ENCODE measurements at places on chromosomes 11 and 22.
A peak's percentile ranks its signal among the peaks of the same experiment; 100 is the strongest.

- no peak for DNase-seq
Observed at GRCh38 chr11:33668468-33668825, 32.2 kb downstream of the C11orf91 start.

GRCh38 chr11:116192509-116193210 is 580.1 kb downstream of the BUD13 start:
- no peak for DNase-seq

- no peak for DNase-seq
Observed at GRCh38 chr11:119787074-119787461, 58.1 kb upstream of the NECTIN1 start.

DNA sequence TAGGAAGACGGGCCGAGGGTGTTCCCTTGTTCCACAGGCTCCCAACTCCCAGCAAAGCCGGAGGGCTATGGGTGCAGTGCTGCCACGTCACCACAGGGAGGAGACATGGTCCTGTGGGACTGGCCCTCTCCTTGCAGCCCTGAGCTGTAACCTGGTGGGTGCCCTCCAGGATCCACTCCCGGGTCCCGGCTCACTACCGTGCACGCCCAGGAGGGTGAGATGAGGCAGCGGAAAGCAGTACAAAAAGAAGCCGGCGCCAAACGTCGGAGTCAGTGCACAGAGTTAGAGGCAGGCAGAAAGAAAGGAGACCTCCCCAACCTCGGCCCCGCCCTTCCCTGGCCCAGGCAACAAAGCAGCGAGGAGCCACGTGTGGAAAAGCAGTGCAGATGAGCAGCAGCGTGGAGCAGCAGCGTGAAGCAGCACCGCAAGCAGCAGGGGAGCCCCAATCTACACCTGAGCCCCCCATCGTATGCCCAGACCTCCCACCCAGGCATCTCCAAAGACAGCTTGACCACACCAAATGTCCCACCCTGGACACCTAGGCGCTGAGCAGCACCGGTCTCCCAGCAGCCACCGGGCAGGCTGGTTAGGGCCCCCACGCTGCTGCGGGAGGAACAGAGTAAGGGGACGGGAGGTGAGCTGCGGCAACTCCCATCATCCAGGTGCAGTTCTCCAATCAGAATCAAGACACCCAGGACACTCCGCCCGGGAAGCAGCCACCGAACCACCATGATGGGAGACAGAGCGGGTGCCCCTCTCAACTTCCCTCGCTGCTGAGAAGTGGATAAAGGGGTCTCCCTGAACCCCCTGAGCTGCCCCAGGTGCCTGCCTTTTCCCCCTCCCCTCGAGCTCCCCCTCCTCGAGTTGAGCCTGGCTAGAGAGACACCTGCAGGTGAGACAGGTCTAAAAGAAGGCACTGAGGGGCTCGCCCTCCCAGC is 28.8 kb downstream of the IGSF9B start:
- peak; percentile 48 for DNase-seq

DNA sequence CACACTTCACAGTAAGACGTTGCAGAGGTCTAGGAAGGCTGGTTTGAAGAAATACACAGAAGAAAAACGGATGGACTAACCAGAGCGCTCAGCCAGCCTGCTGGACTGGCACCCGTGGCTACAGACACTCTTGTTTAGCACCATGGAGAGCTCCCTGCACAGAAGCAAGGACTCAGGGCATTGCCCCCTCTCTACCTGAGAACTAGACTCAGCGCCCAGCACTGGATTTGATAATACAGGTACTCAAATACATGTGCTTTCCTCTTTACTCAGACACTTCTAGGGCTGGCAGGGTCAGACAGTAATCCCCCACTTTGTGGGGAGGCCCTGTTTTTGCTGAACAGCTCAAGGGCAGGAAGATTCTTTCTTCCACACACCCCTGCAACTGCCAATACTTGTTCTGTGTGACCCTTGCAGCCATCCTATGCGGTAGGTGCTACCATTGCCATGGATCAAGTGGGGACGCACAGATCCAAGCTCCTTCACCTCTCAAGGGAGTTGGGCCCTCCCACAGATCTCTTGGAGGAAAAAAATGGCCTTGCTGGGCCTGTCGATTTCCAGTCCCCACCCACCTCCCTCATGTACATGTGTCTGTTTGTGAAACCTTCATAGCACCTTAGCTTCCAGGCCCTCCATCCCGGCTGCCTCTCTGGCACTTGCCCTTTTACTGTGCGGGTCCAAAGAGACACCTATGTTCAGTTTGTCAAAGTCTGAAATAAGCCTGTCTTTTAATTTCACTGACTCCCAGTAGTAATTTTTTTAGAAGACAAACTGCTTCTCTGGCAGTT is 5.1 kb upstream of the P2RX6 start:
- DNase-seq, result no peak

DNA sequence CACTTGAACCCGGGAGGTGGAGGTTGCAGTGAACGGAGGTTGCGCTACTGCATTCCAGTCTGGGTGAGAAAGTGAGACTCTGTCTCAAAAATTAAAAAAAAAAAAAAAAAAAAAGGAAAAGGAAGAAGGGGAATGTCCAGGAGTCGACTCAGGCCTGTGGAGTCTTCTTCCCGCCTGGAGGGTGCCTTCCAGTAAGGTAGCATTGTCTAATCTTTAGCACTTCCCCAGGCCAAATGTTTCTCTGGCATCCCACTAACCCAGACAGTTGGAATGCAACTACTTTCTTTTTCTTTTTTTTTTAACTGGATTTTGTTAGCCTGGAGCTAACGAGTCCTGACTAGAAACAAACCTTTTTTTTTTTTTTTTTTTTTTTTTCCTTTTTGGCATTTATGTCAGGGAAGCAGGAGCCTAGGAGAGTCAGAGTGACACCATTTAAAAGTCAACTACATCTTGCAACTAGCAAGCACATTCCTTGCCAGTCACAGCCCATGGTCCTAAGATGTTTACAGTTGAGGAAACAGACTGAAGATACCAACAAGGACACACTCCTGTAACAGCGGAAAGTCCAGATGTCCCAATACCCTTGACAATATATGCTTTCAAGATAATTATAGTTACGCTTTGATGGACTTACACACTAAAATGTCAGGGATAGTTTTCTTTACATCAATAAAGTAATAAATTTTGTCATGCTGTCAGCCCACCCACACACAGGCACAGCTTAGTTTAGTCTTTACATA is 10.6 kb downstream of the PLET1 start:
- no peak for DNase-seq

- no peak for DNase-seq
Observed at GRCh38 chr11:116840224-116840745, 2.9 kb upstream of the APOA1 start.

GRCh38 chr11:95230810-95231126 is 234 bp downstream of the SESN3 start:
- no peak for DNase-seq

DNA sequence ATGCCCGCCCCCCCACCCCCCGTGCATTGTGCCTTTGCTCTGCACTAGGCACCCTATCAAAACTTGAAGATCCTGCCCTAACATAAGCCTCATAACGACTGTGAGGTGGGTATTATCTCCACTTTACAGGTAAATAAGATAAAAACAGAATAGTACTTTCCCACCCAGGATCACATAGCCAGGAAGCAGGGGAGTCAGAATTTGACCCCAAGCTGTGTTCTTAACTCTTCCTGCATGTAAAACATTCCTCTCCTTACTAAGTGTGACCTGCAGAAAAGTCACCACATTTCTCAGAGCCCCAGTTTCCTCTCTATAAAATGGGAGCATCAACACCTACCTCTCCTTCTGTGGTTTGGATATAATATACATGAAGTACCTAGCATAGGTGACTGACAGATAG is 18.2 kb upstream of the ANKK1 start:
- no peak for DNase-seq

- no peak for DNase-seq
Observed at GRCh38 chr11:12674936-12675696, 895 bp downstream of the TEAD1 start.

GRCh38 chr11:125300791-125301218 is 136.3 kb downstream of the PKNOX2 start:
- no peak for DNase-seq

- DNase-seq, result peak; percentile 73
Observed at GRCh38 chr11:67436459-67437081, 912 bp downstream of the PTPRCAP start.

DNA sequence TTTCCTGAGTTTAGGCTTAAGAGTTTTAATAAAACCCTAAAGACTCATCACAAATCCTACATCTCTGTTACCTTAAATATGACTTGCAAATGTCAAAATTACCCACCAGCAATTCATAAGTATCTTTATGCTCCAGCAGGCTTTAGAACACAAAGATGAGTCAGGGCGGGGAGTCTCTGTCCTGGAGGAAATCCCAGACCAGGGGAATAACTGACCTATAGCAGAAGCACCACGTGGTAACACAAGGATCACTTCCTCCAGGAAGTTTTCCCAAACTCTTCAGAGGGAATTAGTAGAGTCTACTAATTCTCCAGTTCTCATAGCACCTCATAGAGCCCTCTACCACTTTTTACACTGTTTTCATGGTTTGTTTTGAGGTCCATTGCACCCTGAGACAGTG is 217.0 kb downstream of the NAV2 start:
- DNase-seq, result no peak

GRCh38 chr11:10607462-10608132 is 39.1 kb upstream of the LYVE1 start:
- DNase-seq, result no peak

GRCh38 chr11:130473795-130474377 is 25.4 kb downstream of the ADAMTS15 start:
- no peak for DNase-seq

- no peak for DNase-seq
Observed at GRCh38 chr22:49258107-49259010, 569.3 kb downstream of the BRD1 start.

DNA sequence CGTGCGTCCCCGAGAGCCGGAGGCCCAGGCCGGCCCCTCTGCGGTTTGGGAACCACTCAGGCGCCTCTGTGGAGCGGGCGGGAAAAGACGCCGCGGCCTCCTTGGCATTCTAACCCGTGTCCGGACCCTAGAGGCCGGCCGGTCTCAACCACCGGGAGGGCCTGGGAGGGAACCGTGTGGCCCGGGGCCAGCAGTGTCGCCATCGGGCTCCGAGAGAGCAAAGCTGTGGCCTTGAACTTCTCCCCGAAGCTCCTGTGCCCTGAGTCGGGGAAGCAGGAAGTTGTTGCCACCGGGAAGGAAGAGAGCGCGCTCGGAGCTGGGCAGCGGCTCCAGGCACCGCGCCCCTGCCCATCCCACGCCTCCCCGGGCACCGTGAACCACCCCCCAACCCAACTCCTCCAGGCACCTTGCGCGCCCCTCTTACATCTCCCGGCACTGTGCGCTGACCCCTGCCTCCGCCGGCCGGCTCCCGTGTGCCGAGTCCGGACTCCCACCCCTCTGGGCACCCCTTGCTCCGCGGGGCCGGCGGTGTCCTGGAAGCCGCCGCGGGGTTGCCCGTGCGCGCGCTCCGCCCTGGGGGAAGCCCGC is 80.0 kb upstream of the PPARA start:
- no peak for DNase-seq

DNA sequence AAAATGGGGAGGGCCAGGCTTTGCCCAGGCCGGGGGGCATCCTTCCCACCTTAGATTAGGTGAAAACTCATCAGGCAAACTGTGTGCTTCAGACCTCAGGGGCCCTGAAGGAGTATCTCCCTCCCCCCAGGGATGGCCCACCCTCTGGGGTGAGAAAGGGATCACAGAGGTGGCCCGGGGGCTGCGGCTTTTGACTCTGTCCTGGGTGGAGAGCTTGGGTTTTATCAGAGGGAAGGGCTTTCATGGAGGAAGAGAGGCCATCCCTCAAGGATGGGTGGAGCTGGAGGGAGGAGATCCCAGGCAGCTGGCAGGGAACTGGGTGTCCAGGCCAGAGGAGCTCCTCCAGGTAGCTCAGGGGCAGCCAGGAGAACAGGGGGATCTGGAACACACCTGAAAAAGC is 3.1 kb upstream of the PPP2R5B start:
- no peak for DNase-seq

DNA sequence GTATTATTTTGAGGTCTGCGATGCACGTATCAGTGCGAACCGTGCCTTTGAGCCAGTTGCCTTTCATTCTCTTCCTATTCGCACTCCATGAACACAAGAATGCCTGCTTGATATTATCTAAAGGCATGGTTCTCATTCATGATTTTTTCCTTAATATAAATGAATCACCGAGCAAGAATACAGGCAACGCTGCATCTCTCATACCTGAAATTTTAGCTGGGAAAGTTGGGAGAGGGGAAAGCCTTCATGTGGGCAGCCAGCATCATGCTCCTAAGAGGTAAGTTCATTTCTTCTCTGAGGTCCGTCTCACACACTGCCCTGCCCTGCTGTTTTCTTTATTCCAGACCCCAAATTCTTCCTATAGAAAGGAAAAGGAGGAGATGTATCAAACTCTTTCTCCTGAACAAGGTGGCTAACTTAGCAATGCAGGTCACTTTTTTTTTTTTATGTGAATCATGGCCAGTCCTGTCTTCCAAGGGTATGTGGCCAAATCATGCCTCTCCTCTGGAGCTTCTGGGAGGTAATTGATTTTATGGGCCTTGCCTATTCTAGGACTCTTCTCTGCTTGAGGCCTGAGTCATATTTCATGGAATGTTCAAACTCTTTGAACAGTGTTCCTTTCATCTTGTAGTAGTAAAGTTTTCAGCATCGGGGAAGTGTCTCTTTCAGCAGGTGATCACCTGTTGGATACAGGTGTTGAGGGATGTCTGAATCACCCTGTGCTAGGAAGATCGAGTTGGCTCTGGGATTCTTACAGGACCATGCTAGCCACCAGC is 3.2 kb downstream of the GLB1L2 start:
- DNase-seq, result no peak

GRCh38 chr11:61503135-61503770 is 5.3 kb upstream of the LRRC10B start:
- DNase-seq, result no peak

DNA sequence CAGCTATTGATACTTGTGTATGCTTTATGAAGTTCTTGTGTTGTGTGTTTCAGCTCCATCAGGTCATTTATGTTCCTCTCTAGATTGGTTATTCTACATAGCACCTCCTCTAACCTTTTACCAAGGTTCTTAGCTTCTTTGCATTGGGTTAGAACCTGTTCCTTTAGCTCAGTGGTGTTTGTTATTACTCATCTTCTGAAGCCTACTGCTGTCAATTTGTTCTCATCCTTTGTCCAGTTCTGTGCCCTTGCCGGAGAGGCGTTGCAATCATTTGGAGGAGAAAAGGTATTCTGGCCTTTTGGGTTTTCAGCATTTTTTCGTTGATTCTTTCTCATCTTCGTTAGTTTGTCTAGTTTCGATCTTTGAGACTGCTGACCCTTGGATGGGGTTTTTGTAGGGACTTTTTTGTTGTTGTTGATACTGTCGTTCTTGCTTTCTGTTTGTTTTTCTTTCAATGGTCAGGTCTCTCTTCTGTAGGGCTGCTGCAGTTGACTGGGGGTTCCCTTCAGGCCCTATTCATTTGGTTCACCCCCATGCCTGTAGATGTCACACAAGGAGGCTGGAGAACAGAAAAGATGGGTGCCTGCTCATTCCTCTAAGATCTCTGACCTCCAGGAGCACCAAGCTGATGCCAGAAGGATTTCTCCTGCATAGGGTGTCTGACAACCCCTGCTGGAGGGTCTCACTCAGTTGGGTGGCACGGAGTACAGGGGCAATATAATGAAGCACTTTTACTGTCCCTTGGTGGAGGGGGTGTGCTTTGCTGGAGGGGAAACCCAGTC is 35.9 kb upstream of the MUC15 start:
- DNase-seq, result no peak

GRCh38 chr22:42022162-42022847 is 23.7 kb downstream of the WBP2NL start:
- DNase-seq, result no peak
